ENCODE measurements at places on chromosomes 2 and 18.

- no peak for DNase-seq
These were observed at the start of gene PTPRN for GRCh38 chr2:219309278-219309677. Gene PTPRN (minus strand): TSS chr2:219309401. CDS start chr2:219309332, 69 bp downstream.

- no peak for DNase-seq
These were observed 433.7 kb upstream of the TRIB2 start for GRCh38 chr2:12282780-12283695.

DNA sequence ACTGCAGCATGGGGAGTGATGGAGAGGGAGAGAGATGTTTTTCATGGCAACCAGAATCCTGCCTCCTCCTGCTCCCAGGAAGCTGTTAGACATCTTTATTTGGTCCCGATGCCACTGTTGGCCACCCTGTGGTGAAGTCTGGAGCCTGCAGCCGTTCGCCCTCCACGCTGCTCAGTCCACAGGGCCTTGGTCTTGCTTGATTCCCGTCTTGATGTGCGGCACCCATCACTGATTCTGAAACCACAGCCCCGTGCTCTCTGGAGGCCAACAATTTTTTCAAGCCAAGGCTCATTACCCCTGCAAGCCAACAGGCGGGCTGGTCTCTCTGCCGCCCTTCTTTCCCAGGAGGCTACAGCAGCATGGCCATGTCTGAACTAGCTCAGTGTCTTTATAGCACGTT, 24.5 kb downstream of the SIGLEC15 start:
- DNase-seq = no peak

GRCh38 chr2:232349946-232350635, 28.5 kb upstream of the ALPP start:
- no peak for DNase-seq

GRCh38 chr2:216474925-216475670, 23.5 kb upstream of the RPL37A start:
- no peak for DNase-seq

- DNase-seq = no peak
These were observed 40.7 kb downstream of the ATIC start for GRCh38 chr2:215352602-215353001.

DNA sequence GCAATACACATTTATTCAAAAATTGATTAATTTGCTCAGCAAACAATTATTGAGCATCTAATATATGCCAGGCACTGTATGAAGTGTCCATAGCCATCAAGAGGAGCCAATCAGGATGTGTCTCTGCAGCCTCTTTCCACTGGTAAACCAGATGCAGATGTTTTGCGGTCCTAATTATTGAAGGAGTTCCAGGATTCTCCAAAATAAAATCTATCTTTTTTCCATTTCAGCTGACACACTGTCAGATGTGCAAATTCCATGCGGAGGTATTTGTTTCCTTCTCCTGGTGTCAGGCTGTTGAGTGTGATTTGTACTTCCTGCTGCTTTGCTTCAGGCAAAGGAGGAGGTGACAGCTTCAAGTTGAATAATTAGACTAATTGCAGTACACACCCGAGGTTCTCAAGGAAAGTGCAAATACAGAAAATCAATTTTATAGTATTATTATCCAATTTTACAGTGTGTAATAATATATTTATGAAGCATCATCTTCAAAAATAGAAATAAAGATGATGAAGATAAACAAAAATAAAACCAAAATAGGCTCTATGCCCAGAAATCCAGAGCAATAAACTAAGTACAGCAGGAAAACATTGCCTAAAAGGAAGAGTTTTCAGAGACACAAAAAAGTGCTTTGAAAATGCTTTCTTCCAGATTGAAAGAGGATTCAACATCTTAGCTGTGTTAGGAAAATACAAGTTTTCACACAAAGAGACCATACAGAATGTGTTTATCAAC, 1352.9 kb upstream of the CHAC2 start:
- DNase-seq = no peak

- DNase-seq = no peak
These were observed 562.4 kb downstream of the RNF144A start for GRCh38 chr2:7479603-7480002.

DNA sequence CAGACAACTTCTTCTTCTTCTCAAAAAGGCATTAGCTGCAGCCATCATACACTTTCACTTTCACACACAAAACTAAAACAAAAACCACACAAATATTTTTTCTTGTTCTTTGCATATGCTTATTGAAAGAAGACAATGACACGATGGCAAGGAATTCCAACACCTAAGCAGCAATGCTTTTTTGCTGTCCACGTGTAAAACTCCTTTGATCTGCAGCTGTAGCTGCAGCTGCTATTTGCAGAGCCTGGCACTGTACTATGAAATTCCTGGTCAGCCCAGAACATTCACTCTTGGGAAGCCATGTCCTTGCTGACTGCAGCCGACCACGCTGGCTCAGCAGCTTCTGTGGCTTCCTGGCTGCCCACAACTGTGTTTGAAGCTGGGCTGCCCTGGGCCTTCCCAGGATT, 316.2 kb downstream of the CDH2 start:
- DNase-seq = no peak

DNA sequence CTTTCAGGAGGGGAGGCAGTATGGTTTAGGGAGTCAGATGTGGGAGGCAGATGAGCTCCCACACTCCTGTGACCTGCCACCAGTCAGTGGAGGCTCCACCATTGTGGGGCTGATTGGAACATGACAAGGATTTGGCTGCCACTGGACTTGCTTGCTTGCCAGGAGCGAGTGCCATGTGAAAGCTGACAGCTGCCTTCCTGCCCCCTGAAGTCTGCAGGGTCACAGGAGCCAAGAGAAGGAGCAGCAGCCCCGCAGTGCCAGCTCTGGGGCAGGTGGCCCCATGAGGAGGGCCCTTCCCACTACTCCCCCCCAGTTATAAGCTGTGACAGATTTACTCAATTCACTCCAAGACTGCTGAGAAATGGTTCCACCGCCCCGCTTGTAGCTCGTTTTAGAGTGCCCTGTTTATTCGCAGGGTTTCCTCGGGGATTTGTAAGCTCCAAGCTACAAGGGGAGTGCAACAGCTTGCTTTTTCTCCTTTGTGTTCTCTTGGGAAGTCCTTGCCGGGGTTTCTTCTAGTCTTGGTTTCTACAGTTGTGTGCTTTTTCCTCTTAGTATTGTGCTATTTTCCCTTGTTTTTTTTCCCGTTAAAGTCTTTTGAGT, 414.3 kb downstream of the MEIS1 start:
- peak; percentile 76 for DNase-seq

DNA sequence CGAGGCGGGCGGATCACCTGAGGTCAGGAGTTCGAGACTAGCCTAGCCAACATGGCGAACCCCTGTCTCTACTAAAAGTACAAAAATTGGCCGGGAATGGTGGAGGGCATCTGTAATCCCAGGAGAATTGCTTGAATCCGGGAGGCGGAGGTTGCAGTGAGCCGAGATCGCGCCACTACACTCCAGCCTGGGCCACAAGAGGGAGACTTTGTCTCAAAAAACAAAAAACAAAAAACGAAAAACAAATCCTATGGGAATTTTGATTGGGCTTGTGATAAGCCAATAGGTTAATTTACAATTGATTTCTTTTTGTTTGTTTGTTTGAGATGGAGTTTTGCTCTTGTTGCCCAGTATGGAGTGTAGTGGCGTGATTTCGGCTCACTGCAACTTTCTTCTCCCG, 24.2 kb upstream of the TOGARAM2 start:
- no peak for DNase-seq

DNA sequence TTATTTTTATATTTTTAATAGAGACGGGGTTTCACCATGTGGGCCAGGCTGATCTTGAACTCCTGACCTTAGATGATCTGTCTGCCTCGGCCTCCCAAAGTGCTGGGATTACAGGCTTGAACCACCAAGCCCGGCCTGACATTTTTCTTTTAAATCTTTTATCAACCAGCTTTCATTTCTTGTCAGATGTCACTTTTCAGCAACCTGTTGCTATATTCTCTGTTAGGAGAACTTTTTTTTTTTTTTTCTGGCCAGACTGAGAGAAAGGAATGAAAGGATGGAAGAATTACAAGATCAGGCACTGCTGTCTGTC, 146.3 kb downstream of the TGIF1 start:
- DNase-seq = no peak

DNA sequence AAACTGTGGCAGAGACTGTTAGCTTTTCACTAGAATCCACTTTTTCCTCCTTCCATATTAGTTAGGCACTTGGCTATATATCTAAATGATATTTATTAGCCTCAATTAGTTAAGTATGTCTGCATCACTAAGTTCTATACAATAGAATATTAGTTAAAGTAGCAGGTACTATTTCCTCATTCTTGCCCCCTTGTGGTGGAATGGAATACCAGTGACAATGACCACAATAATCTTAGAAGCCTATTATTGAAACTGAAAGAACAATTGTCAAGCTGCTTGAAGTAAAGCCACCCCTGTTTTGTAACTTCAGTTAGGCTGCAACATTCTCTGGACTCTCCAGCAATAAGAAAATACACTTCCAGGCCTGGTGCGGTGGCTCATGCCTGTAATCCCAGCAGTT, 476.3 kb upstream of the VWC2L start:
- DNase-seq = no peak

GRCh38 chr18:76707534-76707933, 114.8 kb upstream of the ZNF236 start:
- no peak for DNase-seq

- DNase-seq = no peak
These were observed 110.6 kb downstream of the UPP2 start for GRCh38 chr2:158212301-158212700.

- no peak for DNase-seq
These were observed 90.7 kb upstream of the TFCP2L1 start for GRCh38 chr2:121375621-121376159.

- no peak for DNase-seq
These were observed 64.0 kb downstream of the PMS1 start for GRCh38 chr2:189848276-189848675.

- no peak for DNase-seq
These were observed 37.0 kb downstream of the TGFA start for GRCh38 chr2:70516596-70516995.

- DNase-seq = no peak
These were observed 81.0 kb downstream of the EPC2 start for GRCh38 chr2:148725564-148725963.

- DNase-seq = no peak
These were observed 119.0 kb upstream of the REV1 start for GRCh38 chr2:99608861-99609260.

- DNase-seq = no peak
These were observed 1.7 kb upstream of the PDCD1 start for GRCh38 chr2:241860184-241861078.

DNA sequence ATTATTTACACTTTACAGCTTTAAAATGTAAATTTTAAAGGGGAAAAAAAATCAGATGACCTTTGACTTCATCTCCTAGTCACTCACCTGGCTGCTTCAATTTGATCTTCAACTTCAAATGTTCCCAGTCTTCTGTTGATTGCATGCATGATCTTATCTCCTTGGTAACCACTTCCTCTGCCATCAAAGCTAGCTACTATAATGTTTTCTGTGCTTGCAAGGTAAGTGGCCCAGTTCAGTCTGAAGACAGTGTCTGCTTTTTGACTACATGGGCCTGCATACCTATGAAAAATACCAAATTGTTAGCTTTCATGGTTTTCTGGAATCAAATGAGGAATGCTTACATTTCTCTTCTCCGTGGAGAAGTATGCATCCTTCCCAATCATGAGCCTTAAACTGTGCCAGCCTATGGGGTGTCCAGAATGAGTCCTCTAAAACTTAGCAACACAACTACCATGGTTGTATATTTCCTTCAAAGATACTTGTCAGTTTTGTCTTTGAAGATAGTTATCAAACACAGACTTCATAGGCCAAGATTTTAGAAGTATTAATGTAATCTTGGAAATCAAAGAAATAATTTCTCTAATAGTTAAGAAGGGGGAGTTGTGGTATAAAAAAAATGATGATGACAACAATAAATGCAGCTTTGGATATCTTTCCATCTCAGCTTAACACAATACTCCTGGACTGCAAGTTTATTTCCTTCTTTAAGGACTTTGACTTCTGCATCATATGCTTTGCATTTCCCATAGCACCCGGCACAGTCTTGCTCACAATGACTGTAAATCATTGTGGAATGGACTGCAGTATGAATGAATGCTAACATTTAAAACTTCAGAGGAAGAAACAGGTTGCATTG, 62.1 kb downstream of the DPP4 start:
- DNase-seq = no peak

GRCh38 chr2:138744713-138745112, 35.5 kb downstream of the NXPH2 start:
- DNase-seq = no peak

DNA sequence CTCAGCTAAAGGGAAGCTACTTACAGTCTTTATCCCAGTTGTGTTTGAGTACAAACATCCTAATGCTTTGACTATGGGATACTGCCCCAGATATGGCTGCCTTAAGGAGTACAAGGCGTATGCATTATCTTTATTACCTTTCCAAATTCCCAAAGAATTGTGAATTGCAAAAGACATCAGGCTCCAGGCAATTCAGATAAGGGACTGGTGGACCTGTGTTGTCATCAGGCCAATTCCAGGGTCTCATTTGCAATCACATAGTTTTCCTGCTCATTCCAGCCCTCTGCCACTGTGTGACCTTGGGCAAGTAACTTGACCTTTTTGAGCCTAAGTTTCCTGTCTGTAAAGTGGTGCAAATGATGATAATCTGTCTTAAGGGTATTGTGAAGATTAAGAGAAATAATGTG, 137.5 kb downstream of the FMNL2 start:
- no peak for DNase-seq

GRCh38 chr18:70907673-70908072, 618.8 kb downstream of the SOCS6 start:
- no peak for DNase-seq

GRCh38 chr2:235171550-235172031, 219.8 kb downstream of the SH3BP4 start:
- no peak for DNase-seq

DNA sequence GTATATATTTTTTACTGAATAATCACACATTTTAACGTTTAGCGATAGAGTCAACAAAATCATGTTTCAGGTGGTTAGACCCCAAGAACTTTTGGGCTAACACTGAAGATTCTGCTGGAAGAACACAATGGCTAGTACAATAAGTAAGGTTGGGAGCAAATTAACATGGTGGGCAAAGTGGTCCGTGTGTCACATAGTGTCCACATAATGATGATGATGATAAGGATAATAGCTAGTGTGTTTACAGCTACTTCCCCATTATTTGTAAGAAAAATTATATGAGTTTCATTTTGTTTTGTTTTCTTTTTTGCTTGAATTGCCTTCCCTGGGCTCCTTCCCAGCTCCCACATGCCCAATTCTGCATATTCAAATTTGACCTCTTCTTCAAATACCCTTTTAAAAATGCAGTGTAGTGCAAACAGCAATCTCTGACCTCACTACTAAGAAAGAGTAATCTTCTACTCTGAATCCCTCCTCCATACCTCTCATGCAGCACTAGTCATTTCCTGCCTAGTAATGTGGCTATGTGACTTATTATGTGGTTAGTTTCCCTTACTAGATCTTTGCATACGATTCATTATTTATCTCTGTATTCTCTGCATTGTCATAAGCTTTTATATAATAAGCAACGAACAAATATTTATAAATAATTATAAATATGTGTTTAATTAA, 16.9 kb upstream of the VPS54 start:
- no peak for DNase-seq

DNA sequence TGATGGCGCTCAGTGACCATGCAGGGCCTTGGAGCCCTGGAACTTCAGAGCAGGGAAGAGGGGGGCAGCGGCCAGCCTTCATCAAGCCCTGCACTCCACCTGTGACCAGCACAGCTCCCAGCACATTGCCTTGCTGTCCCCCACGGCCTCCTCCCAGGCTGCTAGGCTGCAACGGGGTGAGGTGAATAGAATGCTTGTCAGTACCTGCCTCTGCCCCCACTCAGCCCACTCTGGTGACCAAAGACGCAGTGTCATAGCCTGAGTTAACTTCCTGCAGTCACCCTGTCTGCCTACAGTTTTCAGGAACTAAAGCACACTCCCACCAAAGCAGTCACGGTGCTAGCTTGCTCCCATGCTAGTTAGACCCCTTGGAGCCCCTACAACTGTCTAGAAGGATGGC, 72.1 kb downstream of the STPG4 start:
- DNase-seq = no peak
